ENCODE measurements at places on chromosomes 1 and 21.

DNA sequence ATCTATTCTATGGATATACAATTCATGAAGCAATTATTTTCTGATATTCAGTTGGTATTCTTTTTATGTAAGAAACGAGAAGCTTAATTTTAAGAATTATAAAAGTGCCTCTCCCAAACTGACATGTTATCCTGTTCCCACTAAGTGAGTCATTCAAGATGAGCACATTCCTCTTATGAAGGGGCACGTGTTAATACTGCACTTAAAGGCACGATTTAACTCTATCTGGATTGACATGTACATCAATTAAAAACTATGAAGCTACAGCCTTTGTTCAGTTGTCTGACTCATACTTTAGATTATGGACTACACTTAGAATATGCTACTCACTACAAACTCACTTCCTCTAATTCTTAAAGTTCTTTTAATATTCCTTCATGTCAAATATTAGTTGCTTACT is 111.6 kb downstream of the CYYR1 start:
- no peak for DNase-seq

DNA sequence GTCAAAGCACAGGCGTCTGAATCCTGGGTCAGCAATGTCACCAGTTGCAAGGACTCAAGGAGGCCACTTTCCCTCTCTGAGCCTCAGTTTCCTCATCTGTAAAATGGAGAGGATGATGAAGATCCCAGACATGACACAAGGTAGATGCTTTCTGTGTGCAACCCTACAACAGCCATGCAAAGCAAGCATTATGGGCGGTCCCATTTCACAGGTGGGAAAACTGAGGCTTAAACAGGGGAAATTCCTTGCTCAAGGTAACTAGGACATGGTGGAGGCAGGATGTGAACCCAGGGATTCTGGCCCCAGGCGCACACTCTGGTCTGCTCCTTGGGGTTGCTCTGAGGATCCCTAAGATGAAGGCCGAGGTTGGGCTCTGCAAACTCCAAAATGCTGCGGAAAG is 311.0 kb downstream of the PTPRU start:
- DNase-seq, result no peak

DNA sequence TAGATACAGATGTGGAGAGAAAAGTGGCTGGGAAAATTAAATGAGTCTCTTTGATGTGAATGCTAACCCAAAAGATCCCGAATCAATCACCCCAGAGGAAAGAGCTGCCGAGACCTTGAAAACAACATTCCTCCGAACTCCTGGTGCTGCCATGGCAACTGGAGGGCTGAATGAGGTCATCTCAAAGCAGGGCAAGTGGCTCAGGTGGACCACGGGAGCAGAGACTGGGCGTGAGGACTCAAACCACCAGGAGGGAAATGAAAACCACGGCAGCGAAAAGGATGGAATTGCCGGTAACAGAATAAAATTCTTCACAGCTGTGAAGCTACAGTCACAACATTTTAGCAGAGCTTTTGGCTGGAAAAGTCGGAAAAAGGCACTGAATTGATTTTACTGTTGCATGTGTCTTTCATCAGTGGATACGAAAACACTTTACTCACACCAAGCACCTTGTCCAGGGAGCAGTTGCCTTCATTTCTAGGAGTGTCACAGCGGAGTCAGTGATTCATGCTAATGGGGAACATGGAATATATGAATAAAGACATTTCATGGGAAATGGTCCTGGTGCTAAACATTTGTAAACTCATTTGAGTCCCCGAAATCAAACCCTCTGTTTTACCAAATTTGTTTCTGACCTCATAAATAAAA is 23.2 kb upstream of the BECN2 start:
- no peak for DNase-seq

- DNase-seq, result no peak
Observed at GRCh38 chr1:164787834-164788231, 228.8 kb downstream of the PBX1 start.

- DNase-seq, result peak; percentile 21
Observed at GRCh38 chr1:225427235-225428067, at the start of gene LBR. Gene LBR (minus strand): TSS chr1:225428038. CDS start chr1:225424075, 3,963 bp downstream.

DNA sequence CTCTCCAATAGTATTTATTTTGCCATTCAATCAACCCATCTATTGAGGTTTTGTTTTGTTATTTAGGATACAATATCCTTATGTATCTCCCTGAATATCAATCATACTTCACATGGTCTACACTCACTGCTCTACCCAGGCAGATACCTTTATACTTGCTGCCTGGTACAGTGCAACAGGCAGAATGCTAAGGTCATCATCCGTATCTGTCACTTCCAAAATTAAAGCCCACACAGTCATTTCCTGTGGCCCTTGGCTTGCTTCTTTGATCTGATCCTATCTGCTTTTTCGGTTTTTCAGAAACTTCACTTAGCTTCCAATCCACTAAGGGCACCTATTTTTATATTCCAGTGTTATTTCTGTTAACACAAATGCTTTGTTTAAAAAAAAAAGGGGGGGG is 22.3 kb upstream of the ZZZ3 start:
- DNase-seq, result no peak

DNA sequence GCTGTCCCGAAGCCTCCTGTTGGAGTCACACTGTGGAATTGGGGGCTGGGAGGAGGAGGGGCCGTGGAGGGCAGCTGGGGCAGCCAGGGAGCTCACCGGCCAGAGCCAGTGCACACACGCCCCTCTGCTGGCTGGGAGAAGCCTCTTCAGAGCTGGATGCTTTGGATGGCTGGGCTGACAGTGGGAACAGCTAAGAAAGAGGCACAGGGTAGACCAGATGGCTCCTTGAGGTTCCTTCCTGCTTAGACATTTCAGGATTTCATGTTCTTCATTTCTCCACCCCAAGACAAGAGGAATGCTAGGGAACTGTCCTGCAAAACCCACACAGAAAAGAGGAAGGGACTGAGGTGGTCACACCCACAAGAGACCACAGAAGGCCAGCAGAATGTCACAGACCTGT is 254.8 kb upstream of the VAMP3 start:
- no peak for DNase-seq

- no peak for DNase-seq
Observed at GRCh38 chr1:224357626-224358124, 996 bp downstream of the CNIH4 start.

- DNase-seq, result peak; percentile 23
Observed at GRCh38 chr1:93844262-93845045, 34.6 kb downstream of the DNTTIP2 start.

GRCh38 chr1:209086486-209087192 is 496.9 kb upstream of the CAMK1G start:
- DNase-seq, result no peak

- DNase-seq, result no peak
Observed at GRCh38 chr1:221039616-221040015, 160.4 kb downstream of the HLX start.

DNA sequence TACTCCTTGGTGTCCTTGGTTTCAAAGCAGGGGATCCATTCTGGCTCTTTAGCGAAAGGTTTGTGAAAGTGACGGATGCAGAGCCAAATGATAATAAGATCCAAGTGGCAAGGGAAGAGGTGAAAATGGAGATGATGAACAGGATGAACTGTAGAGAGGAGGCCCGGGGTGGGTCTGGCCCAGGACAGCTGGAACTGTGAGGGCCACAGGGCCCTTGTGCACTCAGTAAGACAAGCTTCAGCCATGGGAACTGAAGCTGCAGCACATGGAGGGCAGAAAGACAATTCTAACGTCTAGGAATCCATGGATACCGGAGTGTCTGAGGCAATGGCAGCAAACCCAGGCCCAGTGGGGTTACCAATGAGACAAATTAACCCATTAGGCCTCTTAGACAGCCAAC is 4.8 kb downstream of the KCNA2 start:
- no peak for DNase-seq

- no peak for DNase-seq
Observed at GRCh38 chr1:224317383-224318045, 12.5 kb downstream of the NVL start.

DNA sequence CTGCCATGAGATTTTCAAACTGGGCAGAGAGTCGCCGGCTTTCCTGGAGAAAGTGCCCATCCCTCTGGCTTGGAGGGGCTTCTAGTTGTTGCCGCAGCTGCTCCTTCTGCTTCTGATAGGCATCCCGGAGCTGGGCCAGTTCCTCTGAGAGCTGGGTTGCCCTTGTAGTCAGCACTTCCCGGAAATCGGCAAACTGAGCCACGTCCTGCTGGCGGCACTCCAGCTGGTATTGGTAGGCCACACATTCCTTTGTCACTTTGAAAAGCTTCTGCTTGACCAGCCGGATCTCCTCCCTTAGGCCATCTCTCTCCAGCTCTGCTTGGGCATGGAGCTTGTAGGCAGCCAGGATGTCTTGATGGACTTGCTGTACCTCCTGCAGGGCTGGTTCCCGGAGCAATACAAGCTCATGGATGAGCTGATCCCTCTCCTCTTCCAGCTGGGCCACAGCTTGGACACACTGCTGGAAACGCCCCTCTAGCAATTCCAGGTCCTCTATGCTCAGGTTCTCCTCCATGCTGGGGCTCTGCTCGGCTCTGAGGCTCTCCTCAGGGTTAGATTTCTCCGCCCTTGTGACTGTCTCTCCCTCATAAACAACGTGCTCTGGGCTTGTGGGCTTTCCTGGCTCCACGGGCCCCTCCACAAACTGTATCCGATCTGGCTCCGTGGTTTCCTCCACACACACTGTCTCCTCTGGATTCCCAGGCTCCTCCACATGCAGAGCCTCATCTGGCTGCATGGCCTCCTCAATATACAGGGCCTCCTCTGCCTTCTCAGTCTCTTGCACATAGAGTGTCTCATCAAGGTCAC is 7.3 kb downstream of the SYNC start:
- DNase-seq, result no peak

DNA sequence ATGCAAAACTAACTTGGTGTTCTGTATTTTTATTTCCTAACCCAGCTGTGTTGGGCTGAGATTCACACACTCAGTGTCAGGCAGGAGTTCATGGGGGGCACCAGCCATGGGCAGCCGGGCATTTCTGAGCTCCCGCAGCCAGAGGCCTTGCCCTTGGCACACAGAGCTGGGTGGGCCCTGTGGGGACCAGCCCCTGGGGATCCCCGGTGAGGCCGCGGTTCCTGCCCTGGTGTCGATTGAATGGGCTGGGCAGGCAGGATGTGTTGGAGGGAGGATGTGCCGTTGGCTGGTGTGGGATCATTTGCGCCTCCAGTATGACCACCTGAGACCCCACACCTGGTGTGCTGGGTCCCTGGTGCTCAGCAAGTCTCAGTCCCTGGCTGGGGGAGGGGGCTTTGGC is 91.0 kb downstream of the PRDM16 start:
- no peak for DNase-seq

DNA sequence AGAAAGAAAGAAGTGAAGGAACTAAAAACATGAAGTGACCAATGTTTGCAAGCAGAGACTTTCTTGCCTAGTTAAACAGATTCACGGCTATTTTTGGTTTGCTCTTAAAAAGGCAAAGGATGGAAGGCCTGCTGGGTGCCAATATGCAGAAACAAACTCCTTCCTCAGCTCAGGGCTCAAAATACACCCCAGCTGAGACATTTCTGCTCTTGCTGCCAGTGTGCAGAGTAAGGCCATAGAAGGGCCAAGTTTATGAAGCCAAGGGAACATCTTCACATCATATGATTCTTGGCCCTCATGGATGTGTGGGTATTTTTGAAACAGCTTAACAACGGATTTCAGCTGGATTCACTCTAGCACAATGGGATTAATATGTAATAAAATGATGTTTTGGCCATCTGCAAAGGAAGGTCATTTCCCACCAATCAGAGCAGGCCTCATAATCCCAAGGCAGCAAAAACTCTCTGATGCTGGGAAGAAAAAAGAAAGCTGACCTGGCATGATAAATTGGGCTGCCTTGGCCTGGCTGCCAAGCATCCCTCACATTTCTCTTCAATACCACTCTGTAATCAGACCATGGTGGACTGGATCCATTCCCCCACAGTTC is 70.7 kb downstream of the CAPZB start:
- DNase-seq, result no peak

- DNase-seq, result no peak
Observed at GRCh38 chr1:34790985-34791384, 1.8 kb upstream of the GJA4 start.

GRCh38 chr1:87980494-87980893 is 651.8 kb downstream of the LMO4 start:
- DNase-seq, result no peak

DNA sequence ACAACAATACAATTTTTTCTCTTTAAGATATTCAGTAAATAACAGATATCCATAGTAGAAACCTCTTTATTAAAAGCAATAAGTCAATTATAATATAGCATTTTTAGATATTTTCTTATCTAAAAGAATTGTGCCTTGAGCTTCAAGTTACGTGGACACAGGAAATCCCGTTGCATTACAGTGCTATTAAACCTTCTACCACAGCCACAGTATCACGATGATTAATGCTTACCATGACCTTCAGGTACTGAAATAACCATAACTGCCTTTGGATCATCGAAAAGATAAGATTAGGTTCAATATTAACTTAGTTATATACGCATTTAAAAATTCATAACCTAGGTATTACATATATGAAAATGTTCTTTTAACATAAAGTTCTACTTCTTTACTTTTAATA is 17.9 kb downstream of the B3GALNT2 start:
- DNase-seq, result no peak

DNA sequence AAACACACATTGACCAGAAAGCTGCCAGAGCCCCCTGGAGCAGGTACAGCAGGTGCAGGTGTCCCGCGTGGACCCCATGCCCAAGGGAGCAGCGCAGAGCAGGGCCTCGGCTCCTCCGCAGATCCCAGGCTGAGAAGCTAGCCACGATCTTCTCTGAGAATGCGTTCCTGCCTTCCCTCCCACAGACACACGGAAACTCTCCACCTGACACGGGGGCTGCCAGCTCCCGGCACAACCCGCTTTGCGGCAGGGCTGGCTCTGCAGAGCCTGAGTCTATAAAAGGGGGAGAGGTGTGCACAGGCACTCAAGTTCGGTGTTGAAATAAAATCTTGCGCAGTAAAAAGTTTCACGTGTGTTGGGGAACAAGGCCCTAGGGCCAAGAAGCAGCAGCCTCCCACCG is 9.6 kb downstream of the MEGF6 start:
- DNase-seq, result no peak

DNA sequence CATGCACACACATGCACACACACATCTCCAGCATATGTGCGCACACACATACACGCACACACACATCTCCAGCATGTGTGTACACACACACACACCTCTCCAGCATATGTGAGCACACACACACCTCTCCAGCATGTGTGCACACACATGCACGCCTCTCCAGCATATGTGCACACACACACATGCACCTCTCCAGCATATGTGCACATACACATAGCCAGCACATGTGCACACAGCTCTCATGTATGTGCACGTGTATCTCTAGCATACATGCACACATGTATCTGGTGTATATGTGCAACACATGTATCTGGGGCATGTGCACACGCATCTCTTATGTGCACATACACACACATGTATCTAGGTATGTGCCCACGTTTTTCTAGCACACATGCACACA is 57.9 kb downstream of the SLC19A1 start:
- no peak for DNase-seq

DNA sequence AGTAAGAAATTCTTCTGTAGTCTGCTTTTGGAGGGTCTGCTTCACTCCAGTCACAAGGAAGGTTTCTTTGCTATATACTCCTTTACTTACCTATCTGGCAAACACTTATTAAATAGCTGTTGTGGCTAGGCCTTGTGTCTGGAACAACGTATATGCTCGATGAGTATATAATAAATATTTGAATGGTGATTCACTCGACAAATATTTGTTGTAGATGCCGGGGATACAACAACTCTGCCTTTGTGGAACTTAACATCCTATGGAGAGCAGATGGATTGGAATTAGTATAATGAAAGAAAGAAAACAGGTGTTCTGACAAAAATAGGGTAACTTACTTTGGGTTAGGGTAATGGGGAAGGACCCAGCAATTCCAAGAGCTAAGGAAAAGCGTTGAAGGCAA is 31.1 kb downstream of the KPNA6 start:
- no peak for DNase-seq

- DNase-seq, result no peak
Observed at GRCh38 chr1:234114648-234115307, 210.3 kb downstream of the SLC35F3 start.
